ENCODE measurements at places on chromosomes 5 and 9.
A peak's percentile ranks its signal among the peaks of the same experiment; 100 is the strongest.

DNA sequence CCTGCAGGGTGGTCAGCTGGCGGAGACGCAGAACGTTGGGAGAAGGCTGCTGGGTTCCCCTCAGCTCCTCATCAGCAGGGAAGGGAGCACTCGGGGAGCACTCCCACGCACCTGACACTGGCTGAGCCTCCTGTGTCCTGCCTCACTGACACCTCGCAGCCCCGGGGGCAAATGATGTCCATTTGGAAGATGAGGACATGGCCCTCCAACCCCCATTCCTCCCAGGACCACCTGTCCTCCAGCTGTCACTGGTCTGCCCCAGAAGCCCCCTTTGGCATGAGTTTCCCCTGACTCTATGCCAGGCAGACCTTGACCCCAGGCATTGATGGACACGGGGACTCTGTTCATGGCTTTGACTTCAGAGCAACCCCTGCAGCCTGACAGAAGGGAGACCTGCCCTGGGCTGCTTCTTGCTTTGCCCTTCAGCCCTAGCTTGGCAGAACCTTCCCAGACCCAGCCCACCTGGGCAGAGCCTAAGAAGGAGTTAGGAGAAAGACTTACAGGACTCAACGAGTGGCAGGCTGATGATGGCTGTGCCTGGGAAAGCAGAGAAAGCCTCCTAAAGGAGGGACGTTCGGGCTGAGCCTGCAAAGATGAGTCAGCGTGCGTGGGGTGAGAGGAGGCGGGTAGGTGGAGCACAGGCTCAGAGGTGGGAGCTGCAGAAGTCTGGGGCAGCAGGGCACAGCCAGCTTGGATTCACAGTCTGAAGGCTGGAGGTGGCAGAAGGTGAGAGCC lies 90.6 kb downstream of the LMX1B start:
- no peak for DNase-seq

DNA sequence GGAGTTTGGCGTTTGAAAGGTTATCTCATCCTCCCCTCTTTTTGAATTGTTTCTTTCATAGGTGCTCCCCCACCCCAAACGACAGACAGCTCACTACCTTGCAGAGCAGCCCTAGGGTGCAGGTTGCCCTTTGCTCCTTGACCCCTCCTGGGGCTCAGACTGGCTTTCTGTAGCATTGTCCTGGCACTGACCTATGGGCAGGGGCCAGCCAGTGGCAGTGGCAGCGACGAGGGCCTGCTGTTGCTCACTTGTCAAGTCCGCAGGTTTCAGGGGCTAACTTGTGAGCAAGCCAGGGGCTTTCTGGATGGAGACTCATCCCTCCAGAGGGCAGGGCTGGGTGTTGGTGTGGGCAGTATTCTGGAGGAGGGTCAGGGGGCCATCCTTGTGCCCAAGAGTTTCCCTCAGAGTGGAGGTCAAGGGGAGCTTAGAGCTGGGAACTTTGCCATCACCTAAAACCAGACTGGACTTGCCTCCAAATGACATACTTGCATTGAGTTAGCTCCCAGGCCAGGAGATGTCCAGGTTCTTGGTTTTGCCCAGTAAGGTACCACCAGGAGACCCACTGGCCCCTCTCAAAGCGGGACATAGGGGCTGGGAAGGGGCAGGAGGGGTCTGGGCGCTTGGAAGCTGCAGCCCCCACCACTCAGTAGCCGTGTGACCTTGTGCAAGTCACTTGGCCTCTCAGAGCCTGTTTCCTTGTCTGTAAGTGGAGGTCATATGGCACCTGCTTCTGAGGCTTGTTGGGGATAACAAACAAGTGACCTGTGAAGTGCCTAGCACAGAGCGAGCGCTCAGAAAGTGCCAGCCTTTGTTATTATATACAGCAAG lies 53.5 kb upstream of the CDKN2AIPNL start:
- DNase-seq, result peak; percentile 86

DNA sequence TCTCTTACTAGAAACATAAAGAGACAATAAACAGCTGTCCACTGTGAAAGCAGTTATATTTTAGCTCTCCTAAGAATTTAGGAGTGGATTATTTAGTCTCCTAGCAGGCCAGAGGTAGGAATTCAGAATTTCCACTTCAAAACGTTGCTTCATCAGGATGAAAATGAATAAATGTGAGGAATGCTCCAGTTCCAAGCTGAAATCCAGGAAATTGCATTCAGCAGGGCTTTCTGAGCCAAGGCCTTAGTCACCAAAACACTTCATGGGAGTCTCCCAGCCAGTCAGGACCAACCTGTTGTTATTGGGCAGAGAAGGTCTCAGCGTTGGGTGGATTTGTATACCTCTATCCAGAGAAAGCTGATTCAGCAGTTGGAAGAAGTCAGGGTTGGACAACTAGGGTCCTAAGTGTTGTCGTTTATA lies 1040.3 kb downstream of the TLE1 start:
- no peak for DNase-seq

- DNase-seq, result no peak
Measured at GRCh38 chr5:73338256-73339050, 110.1 kb downstream of the FOXD1 start.

DNA sequence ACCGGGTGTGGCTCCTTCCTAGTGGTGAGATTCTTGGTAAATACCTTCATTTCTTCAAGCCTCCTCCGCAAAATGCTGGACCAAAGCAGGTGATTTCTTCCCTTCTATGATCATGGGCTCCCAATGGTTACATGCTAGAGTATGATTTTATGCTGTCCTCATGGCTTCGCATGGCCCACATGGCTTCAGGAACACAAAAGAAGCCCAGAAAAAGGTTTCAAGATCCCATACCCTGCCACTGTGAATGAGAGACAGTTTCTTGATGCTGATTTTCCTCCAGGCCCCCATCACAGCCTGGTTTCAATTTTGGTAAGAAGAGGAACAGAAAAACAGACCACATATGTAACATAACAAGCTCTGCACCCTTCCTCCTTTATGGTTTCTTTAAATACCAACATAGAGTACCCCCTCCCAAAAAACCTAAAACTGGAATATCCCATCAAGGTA lies 2.4 kb upstream of the RXFP3 start:
- no peak for DNase-seq

GRCh38 chr9:37348917-37349316 lies 73.6 kb upstream of the GRHPR start:
- no peak for DNase-seq

DNA sequence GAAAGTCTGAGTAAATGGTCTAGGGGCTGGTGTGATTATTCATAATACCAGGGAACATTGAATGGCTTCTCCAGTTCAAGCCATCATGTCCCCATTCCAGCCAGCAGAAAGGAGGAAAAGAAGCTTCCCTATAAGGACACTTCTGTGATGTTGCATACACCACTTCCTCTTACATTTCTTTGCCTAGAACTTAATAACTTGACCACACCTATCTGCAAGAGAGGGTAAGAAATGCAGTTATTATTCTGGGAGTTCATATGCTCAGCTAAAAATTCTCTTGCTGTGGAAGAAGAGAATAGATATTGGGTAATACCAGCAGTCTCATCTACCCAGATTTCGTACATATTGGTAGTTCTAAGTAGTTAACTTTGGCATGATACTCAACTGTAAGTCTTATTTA lies 166.1 kb downstream of the SLC28A3 start:
- no peak for DNase-seq

DNA sequence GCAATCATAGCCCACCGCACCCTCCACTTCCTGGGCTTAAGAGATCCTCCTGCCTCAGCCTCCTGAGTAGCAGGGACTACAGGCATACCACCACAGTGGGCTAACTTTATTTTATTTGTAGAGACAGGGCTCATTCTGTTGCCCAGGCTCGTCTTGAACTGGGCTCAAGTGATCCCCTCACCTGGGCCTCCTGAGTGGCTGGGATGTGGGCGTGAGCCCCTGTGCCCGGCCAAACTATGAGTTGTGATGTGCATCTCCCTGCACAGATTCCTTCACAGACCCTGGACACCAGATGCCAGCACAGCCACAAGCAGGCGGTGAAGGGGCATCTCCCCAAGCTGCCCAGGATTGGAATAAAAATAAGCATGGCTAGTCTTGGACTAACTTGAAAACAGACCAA lies 244.9 kb upstream of the IRX1 start:
- DNase-seq, result no peak

DNA sequence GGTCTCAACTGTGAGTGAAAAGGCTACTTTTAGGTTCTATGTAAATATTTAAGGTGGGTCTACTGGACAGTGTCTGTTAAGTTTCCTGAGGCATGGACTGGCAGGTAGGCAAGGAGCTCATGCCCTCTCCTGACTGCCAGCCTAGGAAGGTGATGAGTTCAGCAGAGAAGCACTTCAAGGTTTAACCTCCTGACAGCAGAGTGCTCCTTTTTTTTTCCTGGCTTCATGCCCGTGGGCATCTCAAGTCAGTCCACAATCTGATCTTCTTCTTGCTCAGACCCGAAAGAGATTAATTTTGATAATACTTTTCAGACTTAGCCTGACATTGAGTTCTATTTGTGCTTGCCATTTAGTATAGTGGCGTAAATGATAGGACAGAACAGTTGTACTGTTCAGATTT lies 241.9 kb upstream of the NREP start:
- no peak for DNase-seq

- DNase-seq, result peak; percentile 69
Measured at GRCh38 chr9:134315716-134316448, 10.4 kb upstream of the RXRA start.

DNA sequence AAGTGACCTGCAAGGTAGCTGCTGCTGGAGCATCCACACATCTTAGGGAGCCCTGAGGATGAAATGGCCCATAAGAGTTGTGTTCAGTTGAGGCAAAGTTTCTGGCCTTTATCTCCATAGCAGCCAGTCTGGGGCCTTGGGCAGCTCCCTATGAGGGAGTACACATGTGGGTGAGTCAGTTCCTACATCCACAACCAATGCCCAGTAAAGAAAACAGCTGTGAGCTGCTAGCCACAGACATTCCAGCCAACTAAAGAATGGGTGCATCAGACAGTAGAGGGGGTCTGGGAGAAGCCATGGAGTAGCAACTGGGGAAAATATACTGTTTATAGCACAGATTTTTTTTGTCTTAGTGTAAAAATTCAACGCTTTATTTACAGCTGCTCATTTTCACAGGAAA lies 720.7 kb downstream of the TLE1 start:
- no peak for DNase-seq

GRCh38 chr5:14753947-14754346 lies 89.4 kb downstream of the OTULIN start:
- no peak for DNase-seq

- no peak for DNase-seq
Measured at GRCh38 chr9:71748280-71748743, 20.0 kb downstream of the CEMIP2 start.

GRCh38 chr9:14250794-14251153 lies 63.2 kb downstream of the NFIB start:
- no peak for DNase-seq

DNA sequence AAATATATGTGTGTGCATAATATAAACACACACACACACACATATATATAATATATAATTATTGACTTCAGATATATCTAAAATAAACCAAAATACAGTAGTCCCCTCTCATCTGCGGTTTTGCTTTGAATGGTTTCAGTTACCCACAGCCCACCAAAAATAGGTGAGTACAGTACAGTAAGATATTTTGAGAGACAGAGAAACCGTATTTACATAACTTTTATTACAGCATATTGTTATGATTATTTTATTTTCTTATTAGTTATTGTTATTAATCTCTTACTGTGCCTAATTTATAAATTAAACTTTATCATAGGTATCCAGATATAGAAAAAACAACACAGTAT lies 564.2 kb downstream of the ACTL7B start:
- DNase-seq, result no peak

- no peak for DNase-seq
Measured at GRCh38 chr9:131045300-131046092, 36.5 kb downstream of the LAMC3 start.

GRCh38 chr5:111411301-111411700 lies 101.0 kb downstream of the STARD4 start:
- no peak for DNase-seq

GRCh38 chr9:33082128-33082527 lies 5.7 kb upstream of the SMU1 start:
- DNase-seq, result no peak

DNA sequence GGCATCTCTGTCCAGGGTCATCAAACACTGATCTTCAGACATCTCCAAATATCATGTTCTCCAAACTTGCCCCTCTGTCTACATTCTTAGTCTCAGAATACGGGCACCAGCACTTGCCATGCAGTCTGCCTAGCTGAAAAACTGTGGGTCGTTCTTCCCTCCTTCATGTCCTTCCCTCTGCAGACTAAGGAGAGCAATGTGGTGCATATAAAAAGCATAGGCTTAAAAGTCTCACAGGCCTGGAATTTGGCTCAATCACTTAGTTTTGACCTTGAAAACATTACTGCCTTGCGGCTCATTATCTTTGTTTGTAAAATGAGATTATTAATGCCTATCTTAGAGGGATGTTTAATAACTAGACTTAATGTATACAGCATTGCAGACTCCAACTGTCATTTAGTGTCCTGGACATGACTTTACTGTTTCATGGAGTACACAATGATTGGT lies 362.8 kb downstream of the NPR3 start:
- no peak for DNase-seq

DNA sequence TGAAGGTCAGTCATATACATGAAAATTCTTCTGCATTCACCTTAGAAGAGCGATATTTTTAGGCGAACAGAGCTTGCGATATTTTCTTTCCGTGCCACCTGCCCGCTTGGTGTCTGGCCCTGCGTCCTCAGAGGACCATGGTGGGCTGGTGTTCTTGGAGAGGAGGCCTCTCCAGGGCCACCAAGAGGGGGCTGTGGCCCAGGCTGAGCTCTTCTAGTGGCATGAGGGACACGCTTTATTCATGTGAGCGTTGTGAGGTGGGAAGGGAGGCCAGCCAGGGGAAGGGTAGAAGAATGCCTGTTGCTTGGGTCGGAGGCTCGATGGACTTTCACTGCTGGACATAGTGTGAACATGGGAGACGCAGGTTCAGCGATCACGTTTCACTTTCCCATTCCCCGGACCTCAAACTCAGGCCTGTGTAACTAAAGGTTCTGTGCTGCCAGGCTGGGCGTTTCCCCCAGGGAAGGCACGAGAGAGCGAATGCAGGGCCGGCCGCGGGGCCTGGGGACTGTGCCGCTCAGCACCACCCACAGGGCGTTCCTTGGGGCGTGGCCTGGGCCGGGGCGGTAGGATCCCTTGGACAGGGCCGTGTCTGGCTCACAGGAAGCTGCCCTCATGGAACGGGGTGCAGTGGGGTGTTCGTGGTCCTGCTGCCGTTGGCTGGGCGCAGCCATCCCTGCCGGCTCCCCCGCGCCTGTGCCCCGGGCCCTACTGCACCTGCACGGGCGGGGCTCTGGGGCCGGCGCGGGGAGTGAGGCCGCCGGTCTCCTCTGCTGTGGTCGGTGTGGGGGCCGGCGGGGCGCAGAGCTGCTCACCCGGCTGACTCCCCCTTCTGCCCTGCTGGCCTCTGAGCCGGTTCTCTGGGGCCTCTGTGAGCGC lies 40.7 kb upstream of the CLPTM1L start:
- peak; percentile 96 for DNase-seq

Measured in right lobe of liver (tissue), 6 donors.